ENCODE measurements at places on chromosomes 3 and 15. TPM values are rescaled to one million over a fixed set of nuclear protein-coding genes. Genes with fewer than 3 reads are reported as not detected.

GRCh38 chr3:126721246-126721645, 17.2 kb downstream of the CHCHD6 start:
- no peak for DNase-seq

ZNF106 gene
- total RNA-seq: 46.6 TPM

LSG1 gene
- 55.4 TPM for total RNA-seq

CFAP100 gene
- not detected for total RNA-seq

DNA sequence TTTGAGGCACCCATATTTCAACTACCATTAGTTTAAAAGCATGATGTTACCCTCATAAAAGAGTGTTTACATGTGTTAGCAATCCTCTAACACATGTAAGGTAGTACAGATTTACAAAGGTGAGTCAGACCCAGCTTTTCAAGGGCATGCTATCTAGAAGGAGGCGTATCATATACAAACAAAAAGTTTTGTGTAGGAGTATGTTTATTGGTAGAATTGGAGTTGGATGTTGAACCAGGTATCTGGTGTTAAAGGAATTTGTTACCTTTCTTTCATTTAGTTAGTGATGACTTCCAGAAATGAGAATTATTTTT, 2.4 kb downstream of the HACD3 start:
- DNase-seq: no peak

B4GALT4 gene
- total RNA-seq: 18.0 TPM

Measured in activated B cell treated with CpG ODN at 0.5 μM for 24 hours (primary cell).